ENCODE measurements at places on chromosomes 3 and 15.

GRCh38 chr3:134606033-134607025 lies 44.5 kb downstream of the KY start:
- DNase-seq = no peak

- no peak for DNase-seq
These were observed 108.7 kb upstream of the TSPAN3 start for GRCh38 chr15:77179541-77179998.

GRCh38 chr3:26011276-26011675 lies 221.4 kb downstream of the OXSM start:
- no peak for DNase-seq

DNA sequence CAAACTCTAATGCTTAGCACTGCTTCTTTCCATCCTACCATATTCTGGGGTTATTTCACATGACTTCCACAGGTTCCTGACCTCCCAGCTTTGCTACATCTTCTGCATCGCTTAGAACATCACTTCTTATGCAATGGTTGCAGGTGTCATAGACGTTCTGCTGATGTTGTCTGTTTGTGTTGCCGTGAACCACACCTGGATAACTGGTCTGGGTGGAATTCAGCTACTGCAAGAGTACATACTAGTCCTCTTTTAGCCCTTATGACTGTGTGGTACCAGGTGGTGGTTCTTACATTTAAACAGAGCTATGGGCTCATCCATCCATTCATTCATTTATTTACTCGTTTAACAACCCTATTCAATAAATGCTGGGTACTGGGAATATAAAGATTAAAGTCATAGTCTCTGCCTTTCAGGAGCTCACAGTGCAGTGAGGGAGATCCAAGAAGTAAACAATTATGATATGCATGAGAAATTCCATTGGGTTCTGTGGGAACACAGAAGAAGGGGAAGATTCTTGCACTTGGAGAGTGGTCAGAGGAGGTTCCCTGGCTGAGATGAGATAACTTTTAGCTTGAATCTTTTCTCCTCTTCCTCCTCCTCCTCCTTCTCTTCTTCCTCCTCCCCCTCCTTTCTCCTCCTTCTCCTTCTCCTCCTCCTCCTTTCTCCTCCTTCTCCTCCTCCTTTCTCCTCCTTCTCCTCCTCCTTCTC lies 30.8 kb downstream of the TMEM45A start:
- DNase-seq = no peak

GRCh38 chr3:187130346-187131066 lies 8.8 kb downstream of the RPL39L start:
- DNase-seq = no peak

- DNase-seq = no peak
These were observed 94.3 kb downstream of the AQP9 start for GRCh38 chr15:58232281-58233065.

- DNase-seq = no peak
These were observed 39.8 kb downstream of the CEMIP start for GRCh38 chr15:80819001-80819400.

- DNase-seq = no peak
These were observed 381.6 kb downstream of the FEZF2 start for GRCh38 chr3:61991706-61992105.

DNA sequence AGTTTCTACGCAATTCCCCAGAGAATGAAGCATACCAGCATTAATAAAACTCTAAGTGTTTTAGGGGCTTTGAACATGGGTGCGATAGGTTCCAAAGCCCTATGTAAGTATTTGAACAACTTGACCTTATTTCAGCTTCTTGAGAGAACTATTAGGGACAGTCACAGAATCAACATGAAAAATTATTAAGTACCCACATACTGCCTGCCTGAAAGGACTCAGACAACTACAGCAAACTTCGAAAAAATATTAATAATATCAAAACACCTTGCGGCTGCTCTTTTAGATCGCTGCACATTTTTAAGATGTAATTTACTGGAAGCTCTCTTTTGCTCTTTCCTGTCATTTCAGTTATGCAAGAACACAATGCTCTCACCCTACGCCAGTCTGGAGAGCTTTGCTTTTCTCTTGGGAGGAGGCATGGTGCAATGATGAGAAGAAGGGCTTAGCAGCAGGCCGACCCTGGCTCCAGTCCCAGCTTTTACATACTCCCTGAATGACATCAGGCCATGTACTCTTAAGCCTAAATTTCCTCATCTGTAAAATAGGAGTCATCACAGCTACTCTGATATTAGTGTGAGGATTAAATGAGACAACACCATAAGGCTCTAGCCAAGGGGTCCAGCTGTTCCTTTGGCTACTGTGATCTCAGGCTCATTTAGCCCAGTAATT lies 640.7 kb downstream of the FHIT start:
- no peak for DNase-seq

GRCh38 chr3:34919025-34919424 lies 720.3 kb upstream of the ARPP21 start:
- no peak for DNase-seq

DNA sequence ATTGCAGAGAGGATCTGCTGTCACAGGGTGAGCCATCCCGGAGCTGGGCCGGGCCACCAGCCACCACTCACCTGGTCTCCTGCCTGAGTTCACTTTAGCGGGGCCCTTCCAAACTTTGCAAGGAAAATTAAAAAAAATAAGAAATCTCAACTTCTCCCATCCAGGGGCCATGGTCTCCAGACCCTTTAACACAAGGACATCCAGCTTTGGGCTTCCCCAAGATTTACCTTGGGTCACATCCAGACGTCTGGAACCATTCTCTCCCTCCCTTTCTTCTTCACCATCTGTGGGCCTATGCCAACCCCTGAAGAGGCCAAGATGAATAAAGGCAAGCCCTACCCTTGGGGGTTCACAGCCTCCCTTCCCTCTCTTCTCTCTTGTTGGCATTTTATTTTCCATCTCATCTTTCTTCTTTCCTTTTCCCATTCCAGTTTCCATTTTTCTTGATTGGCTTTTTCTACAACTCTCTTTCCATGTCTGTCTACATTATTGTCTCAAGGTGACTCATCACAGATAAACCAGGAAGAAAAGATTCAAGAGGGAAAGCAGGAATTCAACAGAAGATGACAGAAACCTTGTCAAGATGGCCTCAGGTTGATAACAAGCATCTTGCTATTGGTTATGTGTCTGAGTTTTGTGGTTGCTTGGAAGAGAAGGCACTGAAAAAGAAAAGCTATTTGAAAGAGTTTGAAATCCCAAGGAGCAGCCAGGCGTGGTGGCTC lies 49.5 kb downstream of the ITGA11 start:
- no peak for DNase-seq

- DNase-seq = no peak
These were observed 735 bp upstream of the CX3CR1 start for GRCh38 chr3:39280571-39280970.

DNA sequence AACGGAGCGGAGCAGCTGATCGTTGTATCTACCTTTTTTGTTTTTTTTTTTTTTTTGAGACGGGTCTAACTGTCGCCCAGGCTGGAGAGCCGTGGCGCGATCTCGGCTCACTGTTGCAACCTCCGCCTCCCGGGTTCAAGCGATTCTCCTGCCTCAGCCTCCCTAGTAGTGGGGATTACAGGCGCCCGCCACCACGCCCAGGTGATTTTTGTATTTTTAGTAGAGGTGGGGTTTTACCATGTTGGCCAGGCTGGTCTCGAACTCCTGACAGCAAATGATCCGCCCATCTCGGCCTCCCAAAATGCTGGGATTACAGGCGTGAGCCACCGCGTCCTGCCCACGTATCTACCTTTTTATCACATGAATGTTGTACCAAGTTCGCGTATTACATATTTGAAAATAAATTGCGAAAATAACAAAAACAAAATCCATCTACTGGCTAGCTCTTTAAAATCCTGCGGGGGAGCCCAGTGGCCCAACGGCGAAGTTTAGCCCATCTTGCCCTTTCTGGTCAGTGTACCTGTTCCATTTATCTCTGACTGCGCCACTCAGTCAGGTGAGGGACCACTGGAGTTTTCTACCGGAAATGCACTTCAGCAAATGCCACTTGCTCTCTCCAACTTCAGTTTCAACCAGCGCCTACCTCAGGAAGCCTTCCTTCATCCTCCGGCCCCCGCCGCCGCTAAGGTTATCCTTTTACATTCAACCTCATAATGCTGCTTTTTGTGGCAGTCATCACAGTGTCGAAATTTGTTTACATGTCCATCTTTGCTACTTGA lies 1.2 kb upstream of the EIF3J start:
- DNase-seq = no peak

DNA sequence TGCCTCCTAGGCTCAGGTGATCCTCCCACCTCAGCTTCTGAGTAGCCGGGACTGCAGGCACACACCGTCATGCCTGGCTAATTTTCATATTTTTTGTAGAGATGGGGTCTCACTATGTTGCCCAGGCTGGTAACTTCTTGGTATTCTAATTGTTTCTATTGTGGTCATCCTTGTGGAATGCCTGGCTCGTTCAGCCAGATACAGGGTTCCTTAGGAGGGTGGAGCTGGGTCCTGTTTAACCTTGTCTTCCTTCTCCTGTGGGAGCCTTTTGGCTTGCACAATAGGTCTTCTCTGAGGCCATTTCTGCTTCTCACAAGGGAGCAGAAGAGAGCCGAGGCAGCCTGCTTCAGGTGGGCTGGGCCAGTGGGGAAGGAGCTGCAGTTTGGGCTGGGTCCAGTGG lies 15.7 kb downstream of the PLEKHO2 start:
- no peak for DNase-seq

GRCh38 chr15:26070095-26070532 lies 207.0 kb upstream of the ATP10A start:
- DNase-seq = no peak

DNA sequence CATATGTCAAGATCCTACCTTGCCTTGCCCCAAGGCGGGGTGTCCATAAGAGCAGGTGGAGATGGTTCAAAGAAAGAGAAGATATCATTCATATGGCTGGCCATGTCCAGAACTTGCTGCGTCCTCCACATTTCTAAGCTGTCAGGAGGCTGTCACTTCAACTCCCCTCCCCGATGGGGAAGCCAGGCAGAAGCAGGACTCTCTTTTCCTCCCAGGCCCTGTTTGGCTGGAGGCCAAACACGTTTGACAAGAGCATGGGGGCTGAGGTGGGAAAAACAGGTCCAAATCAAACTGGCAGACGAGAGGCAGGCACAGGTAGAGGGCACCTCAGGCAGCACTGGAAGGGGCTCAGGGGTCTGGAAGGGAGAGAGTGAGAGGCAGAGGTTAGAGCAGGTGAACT lies 37.7 kb downstream of the MESD start:
- no peak for DNase-seq

- no peak for DNase-seq
These were observed 818 bp downstream of the PPP1R2 start for GRCh38 chr3:195542316-195542697.

GRCh38 chr3:133629146-133629545 lies 32.6 kb downstream of the TOPBP1 start:
- no peak for DNase-seq
